Activated T-cell treated with anti-CD3 and anti-CD28 coated beads, Interleukin-2, amount 50 U/mL, for 1 hour (primary cell): ENCODE measurements at places on chromosomes 16 and 17.

GRCh38 chr16:83689385-83689831 lies 118.4 kb upstream of the HSBP1 start:
- no peak for DNase-seq

DNA sequence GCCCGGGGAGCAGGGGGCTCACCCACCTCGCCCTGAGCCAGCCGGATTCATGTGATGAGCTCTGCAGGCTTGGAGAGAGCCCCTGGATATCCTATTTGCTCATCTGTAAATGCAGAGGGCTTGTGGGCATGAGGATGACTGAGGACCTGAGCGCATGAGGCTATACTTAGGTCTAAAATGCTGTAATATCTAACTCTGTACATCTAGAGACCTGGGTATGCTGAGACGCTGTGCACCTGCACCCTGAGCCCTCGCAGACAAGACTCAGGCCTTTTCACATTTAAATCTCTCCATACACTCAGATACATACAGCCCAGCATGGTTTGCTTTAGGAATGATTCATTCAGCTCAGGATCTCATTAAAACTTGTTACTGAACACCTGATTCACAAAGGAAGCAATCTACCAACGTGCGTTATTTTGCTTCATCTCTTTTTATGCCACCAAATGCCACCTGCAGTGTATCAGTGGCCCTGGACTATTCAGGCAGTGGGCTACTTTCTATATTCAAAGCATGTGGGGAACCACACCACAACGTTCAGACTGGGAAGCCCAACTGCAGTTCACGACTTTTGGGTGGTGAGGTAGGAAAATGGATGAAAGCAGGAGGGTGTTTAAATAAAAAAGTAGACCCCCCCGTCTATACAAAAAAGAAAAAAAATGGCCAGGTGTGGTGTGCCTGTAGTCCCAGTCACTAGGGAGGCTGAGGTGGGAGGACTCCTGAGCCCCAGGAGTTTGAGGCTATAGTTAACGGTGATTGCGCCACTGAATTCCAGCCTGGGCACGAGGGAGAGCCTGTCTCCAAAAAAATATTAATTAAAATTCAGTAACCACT lies 12.0 kb downstream of the USP7 start:
- no peak for DNase-seq

GRCh38 chr17:20944014-20944865 lies 98.6 kb downstream of the USP22 start:
- peak; percentile 20 for DNase-seq

DNA sequence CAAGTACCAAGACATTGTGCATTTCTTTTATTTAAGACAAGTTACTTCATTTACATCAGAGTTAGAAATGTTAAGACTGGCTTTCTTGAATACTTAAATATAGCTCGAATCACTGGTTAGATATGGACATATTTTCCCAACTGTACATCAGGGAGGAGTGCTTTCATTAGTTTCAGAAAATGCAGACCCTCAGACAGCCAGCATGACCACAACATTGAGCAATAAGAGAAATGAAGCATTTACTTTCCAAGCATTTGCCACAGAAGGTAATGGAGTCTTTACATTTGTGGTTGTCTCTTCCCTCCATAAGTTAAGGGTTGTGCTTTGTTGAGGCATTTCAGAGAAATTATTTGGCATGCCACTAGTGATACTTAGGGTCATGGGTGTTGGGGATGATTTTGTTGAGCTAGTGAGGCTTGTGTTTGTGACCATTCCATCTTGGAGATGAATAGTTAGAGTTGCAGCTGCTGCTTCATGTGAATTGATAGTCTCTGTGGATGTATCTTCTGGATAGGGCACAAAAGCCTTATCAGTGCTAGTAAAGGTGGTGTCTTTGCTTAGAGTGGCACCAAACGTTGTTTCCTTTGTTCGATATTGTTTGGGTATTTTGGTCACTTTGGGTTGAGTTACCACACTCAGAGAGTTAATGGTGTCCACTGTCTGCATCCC lies 2.1 kb downstream of the OMG start:
- DNase-seq: no peak

DNA sequence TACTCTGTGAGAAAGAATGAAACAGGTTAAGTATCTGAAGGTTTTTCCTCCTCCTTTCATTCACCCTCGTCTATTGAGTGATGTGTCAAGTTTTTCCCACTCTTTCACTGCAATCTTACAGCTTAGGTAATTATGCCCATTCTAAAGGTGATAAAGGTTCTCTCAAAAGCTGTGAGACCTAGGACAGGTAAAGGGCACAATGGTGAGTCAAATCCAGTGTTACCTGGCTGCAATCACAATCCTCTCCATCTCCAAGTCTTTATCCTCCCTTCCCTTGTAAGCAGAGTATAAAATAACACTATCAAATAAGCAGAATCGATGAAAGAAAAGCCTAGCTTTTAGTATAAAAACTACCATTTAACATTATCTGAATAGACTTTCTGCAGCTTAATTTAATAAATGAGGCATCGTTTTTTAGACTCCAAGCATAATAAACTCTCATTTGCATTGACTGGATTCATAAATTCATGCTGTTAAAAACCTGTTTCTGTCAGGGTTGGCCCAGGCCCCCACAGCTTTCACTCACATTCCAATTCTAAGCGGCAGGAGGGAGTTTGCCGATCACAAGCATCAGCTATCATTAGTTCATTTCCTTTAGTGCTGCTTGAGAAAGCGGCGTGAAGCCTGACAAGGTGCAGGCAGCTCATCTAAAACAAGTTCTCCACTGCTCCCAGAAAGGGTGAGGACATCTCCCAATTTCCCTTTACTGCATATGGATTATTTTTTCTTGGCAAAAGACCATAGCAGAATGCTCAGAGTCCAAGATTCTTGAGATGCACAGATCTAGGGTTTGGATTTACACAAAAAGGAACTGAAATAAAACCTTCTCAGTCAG lies 67.8 kb downstream of the CDH8 start:
- DNase-seq: no peak

DNA sequence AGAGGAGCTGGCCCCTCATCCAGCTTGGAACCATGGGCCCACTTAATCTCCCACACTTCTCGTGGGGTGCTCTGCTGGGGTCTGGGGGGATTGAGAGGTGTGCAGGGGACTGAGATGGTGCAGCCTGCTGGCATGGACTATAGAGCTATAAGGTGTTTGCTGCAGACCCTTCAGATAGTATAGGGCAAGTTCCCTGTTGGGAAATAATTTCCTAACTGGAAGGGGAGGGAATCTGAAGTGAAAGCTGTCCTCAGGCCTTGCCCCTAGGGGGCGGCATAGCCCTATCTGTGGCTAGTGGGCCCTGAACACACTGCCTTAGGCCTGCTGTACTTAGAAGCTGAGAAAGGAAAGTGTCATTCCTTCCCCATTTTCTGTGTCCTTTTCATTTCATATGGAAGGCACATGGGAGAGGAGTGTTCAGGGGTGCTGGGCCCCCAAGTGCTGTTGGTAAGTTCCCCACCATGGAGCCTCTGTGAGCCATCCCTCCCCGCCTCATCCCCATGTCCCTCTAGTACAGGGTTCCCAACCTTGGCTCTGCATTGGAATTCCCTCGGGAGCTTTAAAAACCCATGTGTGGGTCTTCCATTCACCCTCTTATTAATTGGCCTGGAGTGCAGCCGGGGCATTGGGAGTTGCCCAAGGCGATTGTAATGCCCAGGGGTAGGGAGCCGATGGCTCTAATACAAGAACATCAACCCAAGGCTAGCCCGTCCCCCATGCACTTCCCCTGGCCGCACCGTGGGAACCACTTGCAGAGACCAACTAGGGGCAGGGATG lies 19.7 kb downstream of the GOSR2 start:
- DNase-seq: peak; percentile 55

DNA sequence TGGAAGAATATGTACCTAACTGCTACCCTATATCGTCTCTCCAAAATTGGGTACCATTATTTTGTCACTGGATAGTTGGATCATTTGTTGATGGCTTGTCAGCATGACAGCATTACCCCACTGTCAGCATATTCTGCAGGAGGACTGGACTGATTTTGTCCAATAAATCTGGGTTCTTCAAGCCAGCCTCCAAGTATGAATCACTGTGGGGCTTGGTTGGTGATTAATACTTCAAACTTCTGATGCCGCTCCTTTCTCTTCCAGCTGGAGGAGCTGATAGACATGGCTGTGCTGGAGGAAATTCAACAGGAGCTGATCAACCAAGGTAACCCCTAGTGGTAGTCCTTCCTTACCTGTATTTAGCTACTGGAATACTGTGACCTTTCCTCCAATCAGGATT lies 2.5 kb downstream of the RPAIN start:
- no peak for DNase-seq

DNA sequence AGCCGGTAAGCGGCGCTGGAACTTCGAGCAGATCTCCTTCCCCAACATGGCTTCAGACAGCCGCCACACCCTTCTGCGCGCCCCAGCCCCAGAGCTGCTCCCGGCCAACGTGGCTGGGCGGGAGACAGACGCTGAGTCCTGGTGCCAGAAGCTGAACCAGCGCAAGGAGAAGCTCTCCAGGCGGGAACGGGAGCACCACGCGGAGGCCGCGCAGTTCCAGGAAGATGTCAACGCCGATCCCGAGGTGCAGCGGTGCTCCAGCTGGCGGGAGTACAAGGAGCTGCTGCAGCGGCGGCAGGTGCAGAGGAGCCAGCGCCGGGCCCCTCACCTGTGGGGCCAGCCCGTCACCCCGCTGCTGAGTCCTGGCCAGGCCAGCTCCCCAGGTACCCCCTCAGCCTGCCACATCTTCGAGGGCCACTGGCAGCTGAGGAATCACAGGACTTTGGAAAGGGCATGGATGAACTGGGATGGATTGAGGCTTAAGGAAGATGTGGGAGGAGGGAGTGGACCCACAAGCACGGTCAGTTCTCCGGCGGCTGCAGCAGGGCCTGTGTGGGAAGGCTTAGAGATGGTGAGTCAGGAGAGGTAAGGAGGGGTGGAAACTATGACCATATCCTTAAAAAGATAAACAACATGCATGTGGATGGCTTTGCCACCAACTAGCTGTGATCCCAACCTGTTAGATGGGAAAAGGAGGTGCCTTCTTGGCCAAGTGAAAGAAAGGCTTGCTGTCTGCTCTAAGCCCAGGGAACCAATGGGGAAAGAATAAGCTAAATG lies 3.4 kb upstream of the LLGL2 start:
- no peak for DNase-seq

DNA sequence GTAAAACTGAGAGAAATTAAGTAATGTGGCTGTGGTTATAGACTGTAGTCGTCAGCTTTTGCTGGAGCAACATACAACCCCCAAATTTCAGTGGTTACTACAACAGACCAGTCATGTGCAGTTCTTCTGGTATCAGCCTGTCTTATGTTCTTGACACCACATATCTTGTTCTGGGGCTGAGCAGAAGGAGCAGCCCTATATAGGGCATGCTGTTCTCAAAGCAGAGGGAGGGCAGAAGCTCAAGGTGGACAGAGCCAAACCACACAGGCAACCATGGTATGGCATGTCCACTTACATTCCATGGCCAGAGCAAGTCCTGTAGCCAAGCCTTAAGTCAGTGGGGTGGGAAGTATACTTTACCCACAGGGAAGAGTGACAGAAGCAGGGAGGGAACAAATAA lies 7.7 kb downstream of the PRKAR1A start:
- no peak for DNase-seq

DNA sequence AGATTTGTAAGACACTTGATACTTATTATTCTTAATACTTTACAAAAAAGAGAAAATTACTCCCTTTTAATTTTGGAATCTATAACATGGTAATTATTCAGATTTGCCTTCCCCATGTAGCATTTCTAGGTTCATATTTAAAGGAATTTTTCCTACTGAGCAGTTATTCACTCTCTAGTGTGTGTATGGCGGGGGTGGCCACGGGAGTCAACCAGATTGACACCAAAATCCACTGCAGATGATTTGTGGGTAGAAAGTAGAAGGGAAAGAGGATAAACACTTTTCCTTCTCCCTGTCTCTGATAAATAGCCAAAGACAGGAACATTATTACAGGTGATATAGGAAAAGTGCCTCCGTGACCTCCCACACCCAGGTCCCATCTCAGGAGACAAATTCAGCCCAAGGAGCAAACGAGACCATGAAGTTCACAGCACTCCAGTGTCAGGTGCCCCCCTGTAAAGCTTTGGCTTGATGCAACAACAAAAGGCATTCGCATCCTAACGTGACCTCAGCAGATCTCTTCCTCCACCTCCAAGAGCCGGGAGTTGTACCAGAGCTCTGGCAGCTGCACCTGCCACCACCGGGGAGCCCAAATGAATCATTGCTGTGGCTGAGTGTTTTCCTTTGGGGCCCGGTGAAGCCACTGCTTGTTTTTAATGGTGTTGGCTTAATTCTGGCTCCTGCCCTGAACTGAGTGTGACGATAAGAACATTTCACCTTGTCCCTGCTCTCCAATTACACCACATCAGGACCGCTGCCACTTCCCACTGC lies 92.7 kb upstream of the NOL11 start:
- no peak for DNase-seq

- no peak for DNase-seq
Measured at GRCh38 chr17:78039581-78039980, 81.1 kb downstream of the TNRC6C start.

DNA sequence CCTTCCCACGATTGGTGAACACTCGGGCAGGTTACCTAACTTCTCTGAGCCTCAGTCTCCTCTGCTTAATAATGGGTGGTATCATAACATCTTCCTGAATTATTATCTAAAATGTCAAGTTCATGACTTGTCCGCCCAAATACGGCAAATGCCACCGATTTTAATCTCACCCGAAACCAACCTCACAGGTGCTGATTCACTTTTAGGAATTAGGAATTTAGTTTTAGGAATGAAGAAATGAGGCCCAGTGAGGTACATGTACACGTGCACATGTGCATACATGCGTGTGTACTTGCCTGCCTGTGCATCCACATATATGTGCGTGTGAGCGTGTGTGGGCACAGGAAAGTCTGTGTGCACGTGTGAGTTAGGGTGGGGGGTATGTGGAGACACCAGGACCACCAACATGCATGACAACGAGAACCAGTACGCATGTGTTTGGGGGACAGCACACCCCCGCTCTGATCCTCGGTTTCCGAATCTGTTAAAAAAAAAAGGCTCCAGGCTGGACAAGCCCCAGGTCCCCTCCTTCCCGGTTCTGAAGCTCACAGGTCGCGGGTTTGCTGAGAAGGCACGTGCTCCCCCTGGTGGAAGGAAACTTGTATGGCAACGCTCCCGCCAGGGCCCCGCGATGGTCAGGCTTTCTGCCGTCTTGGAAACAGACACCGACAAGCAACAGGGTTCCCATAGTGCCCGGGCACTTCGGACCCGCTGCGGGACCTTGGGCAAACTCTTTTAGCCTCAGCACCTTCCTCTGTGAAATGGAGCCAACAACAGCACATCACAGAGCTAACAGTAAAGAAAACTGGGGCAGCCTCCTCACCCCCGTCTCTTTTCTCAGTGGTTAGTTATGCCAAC lies 219.2 kb downstream of the RBFOX3 start:
- DNase-seq: peak; percentile 71

DNA sequence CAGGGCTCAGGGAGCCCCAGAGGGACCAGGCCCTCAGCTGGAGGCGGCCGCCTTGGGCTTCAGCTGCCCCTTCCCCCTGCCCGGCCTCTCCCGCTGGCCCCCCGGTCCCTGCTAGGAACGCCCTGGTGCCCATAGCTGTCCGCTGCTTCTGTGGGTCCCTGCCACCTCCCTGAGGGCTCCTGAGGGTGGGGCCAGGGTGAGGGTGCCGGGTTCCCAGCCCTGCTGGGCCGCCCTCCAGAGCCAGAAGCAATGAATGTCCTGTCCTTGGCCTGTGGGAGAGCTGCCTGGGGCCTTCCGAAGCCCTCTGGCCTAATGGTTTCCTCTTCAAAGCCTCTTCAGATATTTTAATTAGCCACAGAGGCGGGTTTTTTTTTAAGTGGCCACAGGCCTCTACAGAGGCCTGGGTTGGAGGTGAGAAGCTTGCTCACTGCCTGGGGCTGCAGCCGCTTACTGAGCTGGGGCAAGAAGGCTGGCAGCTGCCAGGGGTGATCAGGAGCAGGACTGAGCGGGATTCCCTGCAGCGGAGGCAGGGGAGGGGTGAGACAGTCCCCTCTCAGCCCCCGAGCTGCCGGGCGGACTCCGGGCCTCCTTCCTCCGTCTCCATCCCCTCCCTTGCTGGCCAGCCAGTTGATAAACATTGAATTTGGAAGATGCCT lies 9.9 kb downstream of the CENPX start:
- DNase-seq: no peak
